ENCODE measurements at places on chromosomes 11 and 22. TPM values are rescaled to one million over a fixed set of nuclear protein-coding genes. Genes with fewer than 3 reads are reported as not detected.

TENM4 gene
- polyA plus RNA-seq, result 7.9 TPM

FOSL1 gene
- polyA plus RNA-seq, result not detected

ARRB1 gene
- 18.8 TPM for polyA plus RNA-seq

NXPE1 gene
- not detected for polyA plus RNA-seq

TIMP3 gene
- polyA plus RNA-seq, result 4.4 TPM

CLMP gene
- polyA plus RNA-seq, result 103 TPM

SCUBE1 gene
- not detected for polyA plus RNA-seq

TMEM151A gene
- 8.1 TPM for polyA plus RNA-seq

MGAT3 gene
- polyA plus RNA-seq, result 3.9 TPM

MYEOV gene
- not detected for polyA plus RNA-seq

BTBD18 gene
- polyA plus RNA-seq, result not detected

DDI1 gene
- polyA plus RNA-seq, result not detected

PACSIN2 gene
- 22.6 TPM for polyA plus RNA-seq

LINC01488 gene
- not detected for polyA plus RNA-seq

MYO7A gene
- not detected for polyA plus RNA-seq

NCF4 gene
- 1.2 TPM for polyA plus RNA-seq

KRTAP5-10 gene
- not detected for polyA plus RNA-seq

KCNQ1OT1 gene
- 1.3 TPM for polyA plus RNA-seq
